ENCODE measurements at places on chromosomes 12 and 14.
A peak's percentile ranks its signal among the peaks of the same experiment; 100 is the strongest.

DNA sequence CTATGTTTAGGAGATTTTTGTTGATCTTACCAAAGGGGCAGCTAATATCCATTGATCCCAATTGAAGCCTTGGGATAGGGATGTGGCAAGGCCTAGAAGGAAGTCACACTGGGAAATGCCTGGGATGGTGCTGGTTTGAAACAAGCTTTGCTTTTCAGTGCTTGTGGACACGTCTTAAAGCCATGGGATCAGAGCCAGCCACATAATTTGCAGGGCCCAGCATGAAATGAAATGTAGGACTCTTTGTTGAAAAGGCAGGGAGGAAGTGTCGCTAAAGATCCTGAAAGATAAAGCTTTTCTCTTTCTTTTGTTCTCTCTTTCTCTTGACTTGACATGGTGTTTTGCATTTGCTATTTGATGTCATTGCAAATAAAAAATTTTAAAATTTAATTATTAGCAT is 5.0 kb downstream of the TTC9 start:
- no peak for DNase-seq

DNA sequence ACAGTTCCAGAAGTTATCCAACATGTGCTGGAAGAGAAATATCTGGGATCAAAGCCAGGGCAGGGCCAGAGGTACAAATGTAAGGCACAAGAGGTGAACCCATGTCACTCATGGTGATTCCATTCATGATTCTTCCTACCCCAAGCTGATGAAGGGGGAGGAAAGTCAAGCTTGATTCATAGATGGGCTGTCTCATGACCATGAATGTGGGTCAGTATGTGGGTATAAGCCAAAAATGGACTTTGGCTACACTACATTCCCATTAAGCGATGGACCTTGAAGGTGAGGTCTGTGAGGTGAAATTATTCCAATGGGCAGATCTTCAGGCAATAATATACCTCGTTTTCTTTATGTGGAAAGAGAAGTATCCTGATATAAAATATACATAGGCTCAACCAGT is 217.1 kb downstream of the BTG1 start:
- no peak for DNase-seq

GRCh38 chr12:57546438-57547287 is at the start of gene DCTN2:
TSS of gene DCTN2 (minus strand) at chr12:57547192. CDS start at chr12:57547063, 129 bp downstream.
- peak; percentile 89 for DNase-seq

DNA sequence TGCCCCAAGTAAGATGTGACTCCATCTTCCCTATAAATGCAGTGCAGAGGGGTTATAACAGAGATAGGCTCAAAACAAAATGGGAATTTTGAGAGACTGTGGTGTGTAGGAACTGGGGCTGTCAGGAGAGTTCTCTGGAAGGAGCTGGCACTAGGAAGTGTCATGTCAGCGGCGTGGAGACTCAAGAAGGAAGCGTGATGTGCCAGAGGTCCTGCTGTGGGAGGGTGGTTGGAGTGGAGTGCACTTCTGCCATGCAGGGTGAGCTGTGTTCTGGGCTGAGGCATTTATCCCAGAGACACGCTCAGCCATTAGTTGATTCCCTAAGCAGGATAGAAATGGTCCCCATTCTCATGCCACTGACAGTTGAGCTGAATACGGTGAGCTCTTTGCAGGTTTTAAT is 19.0 kb downstream of the GLT1D1 start:
- no peak for DNase-seq

- no peak for DNase-seq
These were observed 268.2 kb upstream of the DAAM1 start for GRCh38 chr14:58920230-58920629.

- DNase-seq, result no peak
These were observed 6.4 kb upstream of the RABGGTA start for GRCh38 chr14:24277606-24278321.

All from HS-5 (cell line).